ENCODE measurements at places on chromosomes 5 and 9. TPM values are rescaled to one million over a fixed set of nuclear protein-coding genes. Genes with fewer than 3 reads are reported as not detected.

The ACOT12 gene
- total RNA-seq, result not detected

The CA9 gene
- not detected for total RNA-seq

The DMGDH gene
- total RNA-seq, result 12.6 TPM

The LRRC26 gene
- not detected for total RNA-seq

The IFNB1 gene
- total RNA-seq, result not detected

The C5orf46 gene
- not detected for total RNA-seq

The CNTNAP3 gene
- 4.6 TPM for total RNA-seq

The INSL4 gene
- total RNA-seq, result not detected

The HAVCR2 gene
- total RNA-seq, result 31.3 TPM

The LRRC70 gene
- 13.9 TPM for total RNA-seq

The PDGFRB gene
- total RNA-seq, result 187 TPM

The INSL6 gene
- not detected for total RNA-seq

The ACSL6 gene
- 0.17 TPM for total RNA-seq

The CDKN2B-AS1 gene
- total RNA-seq, result not detected

The PDZD2 gene
- 91.4 TPM for total RNA-seq

The HRH2 gene
- 6.1 TPM for total RNA-seq

The DND1 gene
- total RNA-seq, result 1.3 TPM

The N4BP3 gene
- 0.17 TPM for total RNA-seq

The TNC gene
- total RNA-seq, result 6.4 TPM

The MARCOL gene
- not detected for total RNA-seq

The TRUB2 gene
- total RNA-seq, result 9.9 TPM

The PCDHGA11 gene
- 6.2 TPM for total RNA-seq

The SGCD gene
- total RNA-seq, result 7.3 TPM

The FOXD1 gene
- total RNA-seq, result not detected

The TMC1 gene
- total RNA-seq, result 0.17 TPM

The SPACA9 gene
- 3.6 TPM for total RNA-seq

The FGD3 gene
- total RNA-seq, result 15.6 TPM

The TERT gene
- total RNA-seq, result not detected

The FOXD4 gene
- total RNA-seq, result not detected

The FUT7 gene
- not detected for total RNA-seq

The SPATA31D4 gene
- total RNA-seq, result not detected

The MYMK gene
- not detected for total RNA-seq

The RNF145 gene
- 54.8 TPM for total RNA-seq

The THOC3 gene
- total RNA-seq, result 29.6 TPM

The FAM153A gene
- 13.9 TPM for total RNA-seq

The CCNG1 gene
- 203 TPM for total RNA-seq

The GRIN3A gene
- total RNA-seq, result not detected

The IFNA13 gene
- not detected for total RNA-seq

The QRFP gene
- not detected for total RNA-seq

The TUSC1 gene
- total RNA-seq, result 12.1 TPM

The MYO10 gene
- 33.0 TPM for total RNA-seq

The HCN1 gene
- not detected for total RNA-seq

The CD74 gene
- 1,386 TPM for total RNA-seq

The UGT3A1 gene
- total RNA-seq, result not detected

The OR1J2 gene
- not detected for total RNA-seq

The CCL27 gene
- not detected for total RNA-seq

The CDKN2AIPNL gene
- 18.7 TPM for total RNA-seq

The TSLP gene
- total RNA-seq, result 1.2 TPM

The FSD1L gene
- total RNA-seq, result 8.3 TPM

The FBP1 gene
- total RNA-seq, result 16.1 TPM

The PCDHB15 gene
- total RNA-seq, result 1.9 TPM

The ECSCR gene
- total RNA-seq, result 22.2 TPM

The PDE6A gene
- not detected for total RNA-seq

The ADAMTS13 gene
- total RNA-seq, result 2.0 TPM

The AHRR gene
- total RNA-seq, result 0.34 TPM

The RGS7BP gene
- total RNA-seq, result 0.57 TPM

The SLC6A3 gene
- not detected for total RNA-seq

The CER1 gene
- not detected for total RNA-seq

The FGF1 gene
- total RNA-seq, result 4.9 TPM
